Right renal cortex interstitium (tissue), 3 donors: ENCODE measurements at places on chromosomes 12 and 14. TPM values are rescaled to one million over a fixed set of nuclear protein-coding genes. Genes with fewer than 3 reads are reported as not detected.

GRCh38 chr12:15538881-15539280 lies 216.6 kb downstream of the PTPRO start:
- no peak for DNase-seq

DNA sequence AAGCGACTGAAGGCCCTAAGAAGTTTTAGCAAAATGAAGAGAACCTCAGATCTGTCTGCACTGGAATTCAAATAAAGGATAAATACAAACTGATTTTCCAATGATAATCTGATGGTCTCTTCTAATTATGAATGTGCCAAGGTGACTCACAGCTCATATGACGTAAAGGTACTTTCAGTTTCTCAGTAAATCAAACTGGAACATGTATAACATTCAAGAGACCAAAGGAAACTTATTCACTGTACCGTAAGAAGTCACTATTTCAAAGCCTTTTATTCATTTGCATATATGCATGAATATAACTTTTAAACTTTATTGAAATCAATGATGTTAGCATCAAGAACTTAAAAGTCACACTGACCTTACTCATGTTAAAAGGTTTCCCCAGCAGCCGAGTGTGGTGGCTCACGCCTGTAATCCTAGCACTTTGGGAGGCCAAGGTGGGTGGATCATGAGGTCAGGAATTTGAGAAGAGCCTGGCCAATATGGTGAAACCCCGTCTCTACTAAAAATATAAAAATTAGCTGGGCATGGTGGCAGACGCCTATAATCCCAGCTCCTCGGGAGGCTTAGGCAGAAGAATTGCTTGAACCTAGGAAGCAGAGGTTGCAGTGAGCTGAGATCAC lies 52.2 kb downstream of the ATXN2 start:
- DNase-seq = no peak

DNA sequence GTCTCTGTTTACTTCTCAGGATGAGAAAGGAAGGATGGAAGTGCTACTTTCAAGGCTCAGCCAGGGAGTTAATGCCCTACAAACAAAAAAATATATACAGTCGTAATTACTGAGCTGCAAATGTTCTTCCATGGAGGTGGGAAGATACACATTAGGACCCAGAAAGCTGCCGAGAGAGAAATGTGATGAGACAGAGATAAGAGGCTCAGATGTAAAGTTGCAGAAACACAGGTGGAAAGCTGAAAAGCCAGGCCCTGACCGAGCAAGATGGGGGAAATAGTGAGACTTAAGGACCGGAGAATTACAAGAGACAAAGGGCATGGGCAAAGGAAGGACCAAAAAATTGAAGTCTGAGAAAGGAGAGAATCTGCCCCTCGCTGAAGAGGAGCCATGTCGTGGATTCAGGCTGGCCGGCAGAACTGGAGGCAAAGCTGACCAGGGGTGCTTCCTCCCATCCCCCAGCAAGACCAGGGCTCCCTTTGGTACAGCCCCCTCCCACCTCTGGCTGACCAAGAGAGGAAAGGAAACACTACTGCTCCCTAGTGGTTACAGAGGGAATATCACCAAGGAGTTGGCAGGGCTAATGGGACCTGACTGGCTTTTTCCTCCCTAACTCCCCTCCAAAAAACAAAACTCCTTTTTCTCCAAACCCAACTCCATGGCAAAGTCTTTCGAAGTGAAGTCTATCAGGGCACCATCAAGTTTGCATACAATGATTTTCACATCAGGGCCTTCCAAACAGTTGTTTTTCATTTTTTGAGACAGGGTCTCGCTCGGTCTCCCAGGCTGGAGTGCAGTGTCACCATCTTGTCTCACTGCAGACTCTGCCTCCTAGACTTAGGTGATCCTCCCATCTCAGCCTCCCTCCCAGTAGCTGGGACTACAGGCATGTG lies 12.1 kb downstream of the ZFHX2 start:
- no peak for DNase-seq

- DNase-seq = no peak
These were observed 239.3 kb downstream of the RMST start for GRCh38 chr12:97701901-97702300.

- DNase-seq = no peak
These were observed 1094.4 kb downstream of the BCL11B start for GRCh38 chr14:98177551-98177950.

GRCh38 chr12:104439137-104439536 lies 17.6 kb upstream of the CHST11 start:
- no peak for DNase-seq

- no peak for DNase-seq
These were observed 446.0 kb downstream of the PDZRN4 start for GRCh38 chr12:41634091-41634490.

DNA sequence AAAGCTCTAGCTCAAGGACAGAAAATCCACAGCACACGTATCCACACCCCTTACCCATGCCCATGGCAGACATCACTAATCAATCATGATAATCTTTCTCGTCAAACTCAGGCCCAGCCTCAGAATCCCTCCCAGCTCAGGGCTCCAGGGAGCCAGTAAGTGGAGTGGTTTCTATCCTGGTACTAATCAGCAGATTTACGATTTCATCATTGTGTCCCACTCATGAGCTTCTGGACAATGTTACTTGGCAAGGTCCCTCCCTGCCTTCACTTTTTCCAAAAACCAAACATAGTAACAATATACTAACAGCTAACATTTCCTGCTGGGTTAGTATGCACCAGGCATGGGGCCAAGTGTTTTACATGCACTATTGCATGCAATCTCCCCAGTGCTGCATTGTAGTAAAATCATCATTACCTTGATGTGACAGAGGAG lies 45.8 kb upstream of the NCOR2 start:
- no peak for DNase-seq

DNA sequence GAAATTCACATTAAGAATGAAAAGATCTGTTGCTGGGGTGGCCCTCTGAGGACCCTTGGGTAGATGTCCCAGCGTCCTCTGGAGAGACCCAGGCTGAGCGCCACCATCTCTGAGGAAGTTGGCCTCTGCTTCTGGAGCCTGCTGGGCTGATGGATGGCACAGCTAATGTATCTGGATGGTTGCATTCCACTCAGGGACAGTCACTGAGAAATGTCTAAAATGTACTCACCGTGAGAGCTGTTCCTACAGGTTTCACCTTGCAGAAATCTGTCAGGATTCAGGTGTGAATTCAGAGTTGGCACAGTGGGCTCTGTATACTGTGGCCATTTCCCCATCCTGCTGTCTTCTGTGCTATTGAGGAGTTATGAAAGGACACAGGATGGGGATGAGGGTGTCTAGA lies 247.2 kb downstream of the AACS start:
- no peak for DNase-seq

GRCh38 chr12:92603741-92604432 lies 98.9 kb upstream of the PLEKHG7 start:
- no peak for DNase-seq

DNA sequence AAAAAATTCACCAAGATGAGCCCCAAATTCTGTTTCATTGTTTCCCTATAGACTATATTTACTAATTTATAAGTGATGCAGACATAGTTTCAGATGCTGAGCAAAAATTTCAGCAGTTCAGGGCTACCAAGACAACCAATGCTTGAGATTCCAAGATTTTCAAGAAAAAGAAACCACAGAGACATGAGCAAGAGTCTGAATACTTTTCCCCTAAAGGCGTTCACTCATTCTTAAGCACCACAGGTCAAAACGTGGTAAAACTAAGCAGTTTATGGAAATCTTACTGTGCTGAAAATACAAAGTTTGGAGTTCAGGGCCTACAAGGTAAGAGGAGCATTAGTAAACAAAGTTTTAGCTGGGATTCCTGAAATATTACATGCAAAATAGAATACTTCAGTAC lies 221.2 kb downstream of the KCNH5 start:
- DNase-seq = no peak

DNA sequence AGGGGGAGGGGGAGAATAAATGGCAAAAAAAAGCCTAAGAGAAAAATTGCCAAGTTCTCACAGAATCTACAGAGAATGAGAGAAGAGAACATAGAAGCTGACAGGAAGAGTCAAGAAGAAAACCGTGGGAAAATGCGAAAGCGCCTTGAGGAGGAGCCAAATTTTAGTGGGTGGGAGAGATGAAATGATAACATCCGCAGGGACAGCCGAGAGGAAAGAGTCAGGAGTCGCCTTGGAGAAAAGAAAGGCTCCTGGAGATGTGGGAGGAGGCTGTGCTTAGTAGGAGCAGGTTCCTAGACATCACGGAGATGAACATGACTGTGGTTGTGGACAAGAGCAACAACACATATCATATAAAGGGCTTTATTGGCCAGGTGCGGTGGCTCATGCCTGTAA lies 49.4 kb downstream of the PHLDA1 start:
- DNase-seq = no peak

KCNH3 gene
- polyA plus RNA-seq = 3.9 TPM

PTGDR gene
- polyA plus RNA-seq = 0.53 TPM

LRRC10 gene
- polyA plus RNA-seq = not detected

DPPA3 gene
- not detected for polyA plus RNA-seq

TAS2R14 gene
- polyA plus RNA-seq = 2.9 TPM

CD163 gene
- 10.8 TPM for polyA plus RNA-seq

TOMM20L gene
- polyA plus RNA-seq = 2.1 TPM

TROAP gene
- 17.6 TPM for polyA plus RNA-seq

PLEKHG3 gene
- polyA plus RNA-seq = 90.3 TPM
